ENCODE measurements at places on chromosomes 1 and 21.

- DNase-seq: no peak
These were observed 176.3 kb downstream of the IER5 start for GRCh38 chr1:181264821-181265220.

DNA sequence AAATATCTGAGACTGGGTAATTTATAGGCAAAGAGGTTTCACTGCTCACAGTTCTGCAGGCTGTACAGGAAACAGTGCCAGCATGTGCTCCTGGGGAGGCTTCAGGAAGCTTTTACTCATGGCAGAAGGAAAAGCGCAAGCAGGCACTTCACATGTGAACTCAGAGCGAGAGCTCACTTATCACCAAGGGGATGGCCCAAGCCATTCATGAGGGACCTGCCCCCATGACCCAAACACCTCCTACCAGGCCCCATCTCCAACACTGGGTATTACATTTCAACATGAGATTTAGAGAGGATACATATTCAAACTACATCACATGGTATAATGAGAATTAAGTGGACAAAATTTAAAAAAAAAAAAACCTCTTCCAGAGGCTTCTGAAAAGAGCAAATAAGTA, 13.7 kb downstream of the WASF2 start:
- no peak for DNase-seq

GRCh38 chr1:155052439-155053395, 1.6 kb downstream of the ADAM15 start:
- no peak for DNase-seq

DNA sequence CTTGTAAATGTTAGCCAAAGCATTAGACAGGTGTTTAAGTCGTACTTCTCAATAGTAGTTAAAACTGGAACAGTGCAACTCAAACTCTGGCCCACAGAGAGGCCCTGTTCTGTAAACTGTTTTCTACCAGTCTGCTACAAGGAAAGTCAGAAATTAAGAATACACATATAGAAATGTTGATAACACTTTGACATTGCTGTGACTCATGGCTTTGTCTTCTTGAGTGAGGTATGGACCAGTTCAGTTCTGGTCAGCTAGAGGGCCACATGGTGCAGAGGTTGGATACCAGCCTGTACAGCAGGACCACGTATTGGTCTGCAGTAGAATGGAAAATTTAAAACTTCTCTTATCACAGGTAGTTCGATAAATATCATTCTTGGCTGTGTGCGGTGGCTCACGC, 22.3 kb downstream of the ZBTB8B start:
- DNase-seq: no peak

DNA sequence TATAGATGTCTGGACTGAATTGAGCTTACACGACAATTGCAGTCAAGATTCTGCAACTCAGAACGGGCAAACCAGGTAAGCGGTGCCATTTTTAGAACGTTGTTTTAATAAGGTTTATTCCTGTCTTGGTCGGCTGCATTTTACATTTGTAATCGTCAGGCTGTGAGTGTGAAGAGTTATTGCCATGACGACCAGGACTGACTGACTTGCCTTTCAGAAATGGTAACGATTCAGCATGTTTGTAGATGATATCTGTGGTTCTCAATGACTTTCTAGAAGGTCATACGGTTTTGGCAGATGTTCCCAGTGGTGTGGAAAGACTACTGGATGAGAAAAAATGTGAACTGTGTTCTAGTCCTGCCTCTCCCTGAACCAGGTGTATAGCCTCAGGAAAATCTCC, 271.3 kb upstream of the B3GALT2 start:
- DNase-seq: no peak

- no peak for DNase-seq
These were observed 57.7 kb downstream of the DMAP1 start for GRCh38 chr1:44270686-44271628.

DNA sequence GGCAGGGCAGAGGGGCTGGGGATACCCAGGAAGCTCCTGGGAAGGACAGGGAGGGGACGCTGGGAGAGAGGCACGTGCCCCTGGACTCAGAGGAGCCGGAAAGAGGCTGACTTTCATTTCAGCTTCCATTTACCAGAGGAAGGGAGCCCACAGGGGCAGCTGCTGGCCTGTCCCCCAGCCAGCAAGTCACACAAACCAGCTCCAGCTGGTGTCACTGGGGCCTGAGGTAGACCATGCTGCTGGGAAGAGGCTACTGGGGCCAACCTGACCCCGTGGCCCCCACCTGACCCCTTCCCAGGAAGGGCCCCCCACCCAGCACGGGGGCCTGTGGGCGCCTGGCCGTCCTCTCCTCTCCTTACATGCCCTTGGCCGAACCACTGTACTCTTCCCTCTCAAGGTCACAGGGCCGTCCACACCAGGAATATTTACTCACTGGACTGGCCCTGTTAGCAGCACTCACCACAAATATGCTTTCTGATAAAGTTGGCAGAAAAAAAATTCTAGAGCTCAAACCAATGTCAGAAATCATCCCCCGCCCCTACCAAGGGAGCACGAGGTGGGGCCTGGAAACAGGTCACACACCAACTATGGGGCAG, 110.5 kb downstream of the CASZ1 start:
- no peak for DNase-seq

DNA sequence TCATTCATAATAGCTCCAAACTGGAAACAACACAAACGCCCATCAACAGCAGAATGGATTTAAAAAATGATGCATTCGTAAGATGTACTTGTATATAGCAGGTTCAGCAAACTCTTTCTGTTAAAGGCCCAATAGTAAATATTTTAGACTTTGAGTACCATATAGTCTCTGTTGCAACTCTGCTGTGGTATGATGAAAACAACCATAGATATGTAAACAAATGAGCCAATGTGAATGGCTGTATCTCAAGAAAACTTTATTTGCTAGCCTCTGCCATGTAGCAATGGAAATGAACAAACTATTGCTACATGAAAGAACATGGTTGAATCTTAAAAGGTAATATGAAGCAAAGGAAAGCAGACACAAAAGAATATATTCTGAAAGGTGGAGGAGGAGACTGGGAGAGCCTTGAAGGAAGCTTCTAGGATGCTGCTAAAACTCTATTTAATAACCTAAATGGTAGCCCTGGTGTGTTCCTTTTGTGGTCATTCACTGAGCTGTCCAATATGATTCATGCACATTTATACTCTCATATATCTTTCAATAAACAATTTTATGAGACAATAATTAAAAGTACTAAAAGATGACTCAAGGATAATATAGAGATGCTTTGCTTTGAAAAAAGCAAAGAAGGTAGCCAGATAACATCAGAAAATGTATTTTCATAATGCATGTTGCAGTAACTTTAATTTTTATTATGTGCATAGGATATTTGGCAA, 29.1 kb upstream of the FMO3 start:
- no peak for DNase-seq

DNA sequence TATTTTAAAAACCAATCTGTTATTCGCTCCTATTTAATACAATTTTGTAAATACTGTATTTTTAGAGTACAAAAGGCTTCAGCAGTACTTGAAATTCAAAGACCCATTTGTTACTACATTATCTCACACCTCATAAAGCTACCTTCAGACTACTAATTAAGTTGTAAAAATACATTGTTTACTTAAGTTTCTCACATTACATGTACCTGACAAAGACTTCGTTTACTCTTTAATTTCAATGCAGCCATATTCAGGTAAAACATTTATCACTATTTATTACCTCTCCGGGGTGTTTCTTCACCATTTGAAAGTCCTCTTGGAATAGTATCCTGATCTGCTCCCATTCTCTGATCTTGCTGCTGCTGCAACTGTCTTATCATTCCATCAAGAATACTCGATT, 55.2 kb downstream of the BRWD1 start:
- no peak for DNase-seq

DNA sequence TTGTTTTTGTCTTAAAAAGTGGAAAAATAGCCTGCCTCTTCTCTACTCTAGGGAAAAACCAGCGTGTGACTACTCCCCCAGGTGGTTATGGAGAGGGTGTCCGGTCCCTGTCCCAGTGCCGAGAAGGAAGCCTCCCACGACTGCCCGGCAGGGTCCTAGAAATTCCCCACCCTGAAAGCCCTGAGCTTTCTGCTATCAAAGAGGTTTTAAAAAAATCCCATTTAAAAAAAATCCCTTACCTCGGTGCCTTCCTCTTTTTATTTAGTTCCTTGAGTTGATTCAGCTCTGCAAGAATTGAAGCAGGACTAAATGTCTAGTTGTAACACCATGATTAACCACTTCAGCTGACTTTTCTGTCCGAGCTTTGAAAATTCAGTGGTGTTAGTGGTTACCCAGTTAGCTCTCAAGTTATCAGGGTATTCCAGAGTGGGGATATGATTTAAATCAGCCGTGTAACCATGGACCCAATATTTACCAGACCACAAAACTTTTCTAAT, 35.0 kb upstream of the TDRD10 start:
- no peak for DNase-seq

DNA sequence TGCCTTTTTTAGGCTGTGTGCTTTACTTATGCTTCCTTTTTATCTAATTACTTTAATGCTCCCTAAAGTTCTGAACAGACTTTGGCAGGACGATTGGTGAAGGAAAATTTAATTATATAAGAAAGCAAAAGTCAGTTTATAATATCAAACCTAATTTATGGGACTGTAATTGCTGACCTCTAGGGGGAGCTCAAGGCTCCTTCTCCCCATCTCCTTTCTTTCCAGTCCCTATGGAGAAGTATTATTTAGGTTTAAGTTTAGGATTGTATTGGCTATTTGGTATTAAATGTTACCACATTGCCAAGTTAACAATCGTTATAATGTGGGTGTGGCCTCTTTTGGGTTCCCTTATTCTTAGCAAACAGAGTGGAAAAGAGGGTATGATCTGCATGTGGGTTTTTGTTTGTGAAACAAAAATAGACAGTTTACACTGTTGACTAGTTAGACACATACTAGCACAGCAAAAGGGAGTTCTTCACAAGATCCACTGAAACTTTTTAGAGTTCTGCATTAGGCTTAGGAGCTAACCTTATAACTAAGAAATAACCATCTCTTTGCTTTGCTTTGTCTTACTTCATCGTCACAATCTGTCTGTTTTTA, 48.2 kb upstream of the TNFSF4 start:
- DNase-seq: no peak

DNA sequence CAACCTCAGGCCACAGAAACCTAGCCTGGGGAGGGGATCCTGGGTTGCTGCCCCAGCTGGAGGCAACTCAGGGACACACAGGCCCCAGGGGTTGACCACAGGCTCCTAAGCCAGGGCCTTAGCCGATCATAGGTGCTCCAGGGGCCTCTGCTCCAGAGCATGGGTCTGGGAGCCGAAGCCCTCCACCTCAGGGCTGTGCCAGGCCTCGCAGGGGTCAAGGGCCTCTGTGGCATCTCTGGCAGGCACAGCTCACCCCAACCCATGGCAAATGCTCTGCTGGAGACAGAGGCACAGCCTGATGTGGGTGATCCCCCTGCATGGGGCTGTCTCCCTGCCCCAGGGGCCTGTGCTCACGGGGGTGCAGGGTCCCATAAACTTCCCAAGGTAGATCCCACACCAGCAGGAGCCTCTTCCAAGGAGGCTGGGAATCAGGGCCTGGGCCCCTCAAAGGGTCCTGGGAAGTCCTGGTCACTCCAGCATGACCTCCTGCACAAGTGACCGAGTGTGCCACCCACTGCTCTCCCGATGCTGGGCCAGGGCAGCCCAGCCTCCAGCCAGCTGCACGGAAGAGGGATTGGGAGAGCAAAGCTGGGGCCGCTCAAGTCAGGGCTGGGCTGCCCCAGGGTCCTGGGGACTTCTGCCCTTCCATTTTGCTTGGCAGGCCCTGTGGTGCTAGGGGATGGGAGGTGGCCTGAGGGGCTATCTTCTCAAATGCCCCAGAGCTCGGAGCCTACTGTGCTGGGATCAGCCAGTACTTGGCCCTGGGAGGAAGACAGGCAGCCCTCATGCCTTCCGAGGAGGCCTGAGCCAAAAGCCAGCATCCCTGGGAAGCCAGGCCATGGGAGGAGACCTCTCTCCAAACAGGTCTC, 22.2 kb upstream of the PRSS38 start:
- DNase-seq: no peak

GRCh38 chr1:211705467-211706091, 30.2 kb upstream of the NEK2 start:
- no peak for DNase-seq

DNA sequence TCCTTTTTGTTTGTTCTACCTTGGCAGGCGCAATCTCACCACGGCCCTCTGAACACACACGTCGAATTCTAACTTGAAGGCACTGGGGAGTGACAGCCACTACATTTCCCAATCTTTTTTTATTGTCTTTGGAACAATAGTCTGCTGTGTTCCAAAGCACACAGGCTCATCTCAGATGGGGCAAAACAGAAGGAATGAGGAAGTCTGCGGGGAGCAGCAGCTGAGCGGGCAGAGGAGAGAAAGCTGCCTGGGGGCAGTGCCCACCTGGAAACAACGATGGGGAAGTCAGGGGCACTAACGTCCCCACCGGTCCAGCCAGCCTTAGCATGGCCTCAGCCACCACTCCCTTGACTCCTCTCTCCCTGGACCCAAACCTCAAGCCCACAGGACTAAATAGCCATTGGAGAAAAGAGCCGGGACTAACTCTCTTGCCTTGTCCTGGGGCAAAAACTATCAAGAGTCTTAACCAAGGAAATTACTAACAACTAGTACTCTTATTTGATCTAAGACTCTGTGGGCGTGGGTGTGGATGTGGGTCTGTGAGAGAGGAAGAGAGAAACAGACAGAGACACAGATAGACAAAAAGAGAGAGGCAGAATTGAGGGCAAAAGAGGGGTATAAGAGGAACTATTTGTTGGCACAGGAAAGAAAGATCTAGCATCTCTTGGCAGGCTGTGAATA, 34.2 kb downstream of the SYF2 start:
- DNase-seq: no peak

GRCh38 chr1:162678439-162678838, 46.2 kb downstream of the DDR2 start:
- DNase-seq: no peak

DNA sequence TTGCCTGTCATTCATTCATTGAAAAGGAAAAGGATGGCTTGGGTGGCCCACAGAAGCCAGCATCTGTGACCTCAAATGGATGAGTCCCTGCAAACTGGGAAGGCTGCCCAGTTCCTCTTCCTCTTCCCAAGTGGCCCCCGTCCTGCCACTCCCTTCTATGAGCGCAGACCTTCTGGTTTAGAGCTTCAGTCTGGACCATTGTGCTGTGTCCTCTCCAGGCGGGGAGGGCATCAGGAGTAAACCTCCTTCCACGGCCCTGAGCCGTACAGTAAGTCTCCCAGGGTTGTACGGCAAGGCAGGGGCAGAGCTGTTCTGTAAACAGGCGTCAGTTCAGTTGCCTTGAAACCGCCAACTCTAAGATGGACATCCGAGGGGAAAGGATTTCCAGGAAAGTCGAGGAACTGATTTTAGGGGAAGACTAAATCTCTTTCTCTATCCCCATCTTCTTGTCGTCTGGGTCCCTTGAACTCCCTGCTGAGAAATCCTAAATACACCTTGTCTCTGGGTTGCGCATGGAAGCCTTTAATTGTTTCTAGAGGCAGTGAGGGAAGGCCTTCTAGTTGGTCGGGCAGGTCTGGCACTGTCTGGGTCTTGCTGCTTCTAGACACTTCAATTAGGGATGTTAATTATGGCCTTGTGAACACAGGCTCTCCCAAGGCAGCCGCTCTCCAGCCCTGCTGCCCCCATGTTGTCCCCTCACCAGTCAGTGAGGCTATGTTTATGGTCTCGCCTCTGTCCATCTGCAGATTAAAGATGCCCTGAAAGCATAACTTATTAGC, 22.1 kb downstream of the SOX13 start:
- no peak for DNase-seq
